GM04503 (cell line): ENCODE measurements at places on chromosomes 7 and 10.

DNA sequence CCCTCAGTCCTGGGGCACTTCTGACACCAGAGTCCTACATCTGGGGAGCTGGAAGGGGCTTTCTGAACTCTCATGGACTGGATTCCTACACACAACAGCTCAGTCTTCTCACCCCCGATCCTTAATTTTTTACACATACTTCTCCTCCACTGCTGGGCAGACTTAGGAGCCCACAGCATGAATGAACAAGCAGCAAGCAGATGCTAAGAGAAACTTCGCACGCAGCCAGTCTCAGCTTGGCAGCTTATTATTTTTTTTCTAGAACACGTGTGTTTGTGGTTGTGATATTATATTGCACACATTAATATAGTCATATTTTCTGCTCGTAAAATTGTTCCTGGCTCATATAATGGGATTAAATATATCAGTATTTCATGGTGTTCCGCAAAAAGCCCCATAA, 50.9 kb upstream of the LOXL4 start:
- DNase-seq, result no peak

DNA sequence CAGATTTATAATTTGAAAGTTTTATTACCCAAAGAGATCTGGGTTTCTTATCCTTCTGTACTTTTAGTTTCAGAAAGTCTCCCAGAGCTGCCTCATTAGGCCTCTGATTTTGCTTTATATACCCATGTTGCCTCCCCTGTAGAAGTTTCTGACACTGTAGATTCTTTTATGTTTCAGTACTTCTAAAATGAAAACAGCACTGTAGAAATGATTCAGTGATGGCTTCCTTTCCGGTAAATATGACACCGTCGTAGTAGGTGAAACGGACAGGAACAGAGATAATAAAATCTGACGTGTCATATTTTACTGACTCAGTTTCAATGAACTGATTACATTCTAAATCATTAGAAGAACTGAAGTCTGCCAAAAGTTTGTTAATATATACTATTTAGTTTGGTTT, 272.7 kb downstream of the TWIST1 start:
- no peak for DNase-seq

GRCh38 chr7:157468221-157469111, 131.7 kb downstream of the DNAJB6 start:
- no peak for DNase-seq

- DNase-seq, result no peak
Measured at GRCh38 chr7:2843191-2843685, 870 bp downstream of the GNA12 start.

DNA sequence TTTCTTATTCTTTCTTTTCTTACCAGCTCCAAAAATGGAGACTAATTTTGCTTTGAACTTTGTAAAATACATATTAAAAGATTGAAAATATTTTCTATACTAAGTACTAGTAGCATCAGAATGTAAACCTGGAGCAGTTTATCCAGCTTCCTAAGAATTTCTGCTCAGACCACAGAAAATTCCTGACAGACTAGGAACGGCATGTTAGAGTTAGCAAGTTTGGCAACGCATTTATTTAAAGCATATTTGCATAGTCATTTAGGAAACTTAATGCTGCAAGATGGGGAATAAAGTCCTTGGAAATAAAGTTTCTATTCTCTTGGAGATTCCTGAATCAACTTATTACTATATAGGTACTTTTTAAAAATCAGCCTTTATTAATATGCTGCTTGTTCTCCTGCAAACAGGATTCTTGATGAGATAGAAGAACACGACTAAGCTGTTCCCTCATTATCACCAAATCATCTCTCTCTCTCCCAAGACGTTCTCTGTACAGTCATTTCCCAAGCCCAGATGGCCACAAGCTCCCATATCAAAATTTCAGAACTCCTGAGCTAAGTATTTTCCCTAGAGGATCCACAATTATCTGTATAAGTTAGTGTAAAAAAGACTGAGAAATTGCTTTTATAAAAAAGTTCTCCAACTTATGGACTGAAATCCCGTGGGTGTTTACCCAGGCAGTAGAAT, 305.8 kb upstream of the NEBL start:
- DNase-seq, result no peak

DNA sequence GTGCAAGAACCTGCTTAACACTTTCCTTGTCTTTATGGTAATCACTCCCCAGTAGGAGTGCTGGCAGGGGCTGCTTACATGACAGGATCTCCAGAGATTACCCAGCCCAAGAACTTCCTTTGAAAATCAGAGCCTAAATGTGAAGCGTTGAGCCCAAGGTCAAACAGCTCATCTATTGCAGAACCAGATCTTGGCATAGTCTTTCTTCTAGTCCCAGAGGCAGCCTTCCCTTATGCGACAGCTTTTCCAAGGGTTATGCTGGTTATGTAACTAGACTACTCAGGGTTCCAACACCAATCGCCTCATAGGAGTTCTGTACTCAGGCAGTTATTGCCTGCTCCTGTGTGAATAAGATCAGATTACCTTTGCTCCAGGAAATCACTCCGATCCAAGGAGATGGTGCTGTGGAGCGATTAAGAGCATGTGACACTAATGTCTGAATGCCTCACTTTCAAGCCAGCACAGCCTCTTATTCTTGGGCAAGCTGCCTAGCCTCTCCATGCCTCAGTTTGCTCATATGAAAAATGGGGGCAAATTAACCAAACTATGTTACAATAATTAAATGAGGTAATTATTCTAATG, 8.4 kb upstream of the LGI1 start:
- no peak for DNase-seq

- DNase-seq, result no peak
Measured at GRCh38 chr10:121406823-121407545, 191.3 kb downstream of the FGFR2 start.

- DNase-seq, result no peak
Measured at GRCh38 chr7:36868727-36869411, 144.6 kb upstream of the AOAH start.

DNA sequence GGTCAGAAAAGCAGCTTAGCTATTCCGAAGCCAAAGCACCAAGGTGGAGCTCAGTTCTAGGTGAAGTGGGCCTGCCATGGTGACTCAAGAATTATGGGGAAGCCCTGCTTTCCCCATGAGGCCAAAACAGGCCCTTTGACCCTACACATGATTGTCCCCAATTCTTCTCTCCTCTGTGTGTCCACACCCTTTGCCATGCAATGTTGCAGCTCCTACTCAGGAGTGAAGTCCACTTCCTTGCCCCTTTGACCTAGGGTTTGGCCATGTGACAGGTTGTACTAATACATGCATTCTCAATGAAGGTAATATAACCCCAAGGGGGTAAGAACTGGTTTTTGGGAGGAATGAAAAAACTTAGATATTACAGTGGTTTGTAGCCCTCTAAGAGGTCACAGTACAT, 67.6 kb upstream of the MKRN1 start:
- DNase-seq, result no peak

DNA sequence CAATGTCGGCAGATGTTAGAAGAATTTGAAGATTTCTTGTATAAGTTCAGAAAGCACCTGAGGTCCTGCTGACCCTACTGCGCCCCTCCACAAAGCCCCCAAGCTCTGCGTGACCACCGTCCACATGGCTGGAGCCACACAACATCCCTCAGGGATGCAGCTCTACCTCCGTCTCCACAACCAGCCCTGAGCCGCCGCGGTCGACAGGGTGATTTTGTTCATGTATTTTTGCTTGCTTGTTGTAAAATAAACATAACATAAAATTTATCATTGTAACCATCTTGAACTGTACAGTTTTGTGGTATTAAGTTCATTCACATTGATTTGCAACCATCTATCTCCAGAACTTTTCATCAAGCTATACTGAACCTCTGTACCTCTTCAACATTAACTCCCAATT, 50.5 kb downstream of the CPXM2 start:
- no peak for DNase-seq

- DNase-seq, result no peak
Measured at GRCh38 chr7:119256446-119257131, 1016.4 kb upstream of the KCND2 start.

- DNase-seq, result no peak
Measured at GRCh38 chr10:118594392-118595063, 920 bp downstream of the PRLHR start.

DNA sequence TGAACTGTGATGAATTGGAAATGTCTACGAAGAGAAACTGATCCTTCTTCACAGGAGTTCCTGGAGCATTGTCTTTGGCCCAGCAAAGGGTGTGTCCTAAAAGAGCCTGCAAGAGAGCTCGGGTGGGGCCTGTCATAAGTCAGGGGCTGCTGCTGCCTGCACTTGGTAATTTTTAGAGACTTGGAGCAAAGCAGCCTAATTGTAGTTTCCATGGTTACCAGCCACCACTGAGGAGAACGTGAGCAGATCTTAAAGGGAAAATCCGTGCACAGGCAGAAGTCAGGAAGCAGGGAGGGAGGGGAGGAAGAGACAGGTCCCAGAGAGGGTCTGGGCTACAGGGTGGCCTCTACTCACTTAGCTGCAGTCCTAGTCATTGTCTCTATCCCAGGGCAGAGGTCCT, 463.6 kb downstream of the PLXNA4 start:
- no peak for DNase-seq

GRCh38 chr7:77182261-77182660, 17.4 kb downstream of the FGL2 start:
- no peak for DNase-seq

DNA sequence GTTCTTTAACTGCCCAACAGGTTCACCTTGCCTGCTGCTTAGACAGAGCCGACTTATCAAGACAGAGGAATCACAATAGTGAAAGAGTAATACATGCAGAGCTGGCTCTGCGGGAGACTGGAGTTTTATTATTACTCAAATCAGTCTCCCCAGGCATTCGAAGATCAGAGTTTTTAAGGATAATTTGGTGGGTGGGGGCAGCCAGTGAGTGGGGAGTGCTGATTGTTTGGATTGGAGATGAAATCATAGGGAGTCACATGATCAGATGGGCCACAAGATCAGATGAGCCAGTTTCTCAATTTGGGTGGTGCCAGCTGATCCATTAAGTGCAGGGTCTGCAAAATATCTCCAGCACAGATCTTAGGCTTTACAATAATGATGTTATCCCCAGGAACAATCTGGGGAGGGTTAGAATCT, 131.3 kb downstream of the AKR1D1 start:
- DNase-seq, result no peak

GRCh38 chr10:129018511-129018910, 448.5 kb upstream of the MGMT start:
- DNase-seq, result no peak

- no peak for DNase-seq
Measured at GRCh38 chr10:133351408-133352318, 4.5 kb downstream of the PRAP1 start.

DNA sequence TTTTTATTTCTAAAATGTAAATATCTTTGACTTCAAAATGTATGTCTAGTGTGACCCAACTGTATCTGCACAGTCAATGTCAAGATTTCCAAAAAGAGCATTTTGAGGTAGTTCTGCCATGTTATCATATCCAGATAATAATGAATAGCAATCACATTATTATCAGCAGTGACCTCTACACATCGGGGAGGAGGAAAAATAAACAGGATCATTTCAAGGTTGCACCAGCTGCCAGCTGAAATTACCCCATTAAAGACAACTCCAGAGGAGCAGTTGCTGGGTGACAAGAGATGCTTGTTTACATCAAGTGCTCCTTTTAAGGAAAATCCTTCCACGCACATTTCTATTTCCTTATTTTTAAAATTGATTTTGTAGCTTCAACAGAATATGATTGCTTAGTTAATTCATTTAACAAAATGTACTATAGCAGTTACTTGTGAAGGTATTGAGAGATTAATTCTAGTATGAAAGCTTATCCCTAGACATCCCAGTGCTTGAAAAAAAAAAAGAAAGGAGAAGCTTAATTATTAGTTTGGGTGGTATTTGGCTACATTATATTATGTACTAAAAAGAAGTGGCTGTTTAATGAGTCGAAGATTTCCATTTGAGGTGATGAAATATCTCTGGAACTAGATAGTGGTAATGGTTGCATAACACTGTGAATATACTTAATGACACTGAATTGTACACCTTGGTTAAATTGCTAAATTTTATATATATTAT, 19.3 kb upstream of the SLC35G1 start:
- no peak for DNase-seq

DNA sequence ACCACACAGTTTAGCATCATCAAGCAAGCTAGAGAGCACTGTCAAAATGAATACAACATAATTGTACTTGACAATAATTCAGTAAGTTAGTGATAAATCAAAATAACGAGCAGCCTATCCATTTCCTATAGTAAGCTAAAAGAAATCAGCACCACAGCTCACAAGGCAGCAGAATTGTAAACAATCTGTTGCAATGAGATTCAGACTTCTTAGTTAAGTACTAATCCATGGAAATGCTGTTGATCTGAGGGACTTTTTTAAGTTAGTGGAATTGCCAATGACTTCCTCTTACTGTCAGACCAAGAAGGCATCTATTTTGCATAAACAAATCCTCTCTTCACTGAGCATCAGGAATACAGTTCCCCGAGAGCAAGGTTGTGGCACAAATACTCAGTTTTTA, 136.6 kb upstream of the CCDC6 start:
- DNase-seq, result no peak

- no peak for DNase-seq
Measured at GRCh38 chr10:50538555-50539398, 85.0 kb downstream of the SGMS1 start.

DNA sequence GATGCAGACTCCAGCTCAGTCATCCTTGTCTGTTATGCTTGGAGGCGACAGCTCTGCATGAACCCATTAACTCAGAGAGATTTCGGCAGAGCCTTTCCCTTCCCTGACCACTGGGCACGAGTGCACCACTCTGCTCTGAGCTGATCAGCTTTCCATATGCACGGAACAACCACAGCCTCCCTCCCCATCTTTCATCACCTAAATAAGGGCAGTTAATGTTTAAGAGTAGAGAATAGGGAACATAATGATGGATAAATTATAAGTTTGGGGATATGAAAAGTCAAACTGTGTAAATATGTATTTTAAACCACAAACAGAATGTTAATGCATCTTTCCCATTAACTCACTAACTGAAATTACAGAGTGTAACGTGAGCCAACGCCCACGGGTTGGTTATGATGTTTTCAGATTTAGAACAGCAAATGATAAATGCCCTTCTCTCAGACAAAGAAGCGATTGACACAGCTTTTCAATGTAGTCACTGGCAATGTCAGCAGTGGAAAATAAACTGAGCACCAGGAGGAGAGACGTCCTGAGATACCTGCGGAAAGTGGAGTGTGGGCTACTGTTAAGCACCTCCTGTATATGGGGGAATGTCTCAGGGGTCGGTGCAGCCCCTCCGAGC, 658.2 kb downstream of the LRMDA start:
- no peak for DNase-seq

- DNase-seq, result no peak
Measured at GRCh38 chr7:123723913-123724312, 24.9 kb downstream of the WASL start.

- DNase-seq, result no peak
Measured at GRCh38 chr7:111012799-111013675, 77.9 kb upstream of the LRRN3 start.

- DNase-seq, result peak; percentile 80
Measured at GRCh38 chr7:106840342-106840741, 24.7 kb upstream of the PIK3CG start.

DNA sequence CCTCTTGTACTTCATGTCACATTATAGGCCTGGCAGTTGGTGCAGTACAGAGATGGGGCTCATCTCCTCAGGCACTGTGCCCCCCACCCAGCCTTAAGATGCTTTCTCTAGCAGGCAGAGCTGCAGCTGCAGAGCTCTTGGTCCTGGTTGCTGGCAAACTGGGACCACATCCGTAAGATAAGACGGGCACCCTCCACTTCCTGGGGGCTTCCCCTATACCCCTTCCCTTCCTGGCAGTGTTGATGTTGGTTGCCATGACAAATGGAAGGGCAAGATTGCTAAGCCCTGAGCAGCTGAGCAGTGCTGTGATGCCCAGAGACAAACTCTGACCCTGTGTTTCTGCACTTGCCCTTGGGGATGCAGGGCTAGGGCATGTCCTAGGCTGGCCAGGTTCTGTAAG, 103.4 kb upstream of the ANLN start:
- DNase-seq, result no peak
